ENCODE measurements at places on chromosomes 7 and 10. TPM values are rescaled to one million over a fixed set of nuclear protein-coding genes. Genes with fewer than 3 reads are reported as not detected.

PPP1R17 gene
- not detected for total RNA-seq

NKX2-3 gene
- total RNA-seq, result 2.9 TPM

CDH23 gene
- 28.5 TPM for total RNA-seq

NRG3 gene
- total RNA-seq, result not detected

ATOH7 gene
- total RNA-seq, result not detected

STK31 gene
- total RNA-seq, result 2.3 TPM

ENO4 gene
- total RNA-seq, result 1.0 TPM

ITPRID1 gene
- total RNA-seq, result not detected

GRCh38 chr7:22895140-22895827, 72.6 kb upstream of the TOMM7 start:
- H3K4me3 ChIP-seq, result no peak overlapping the region
- H3K27ac ChIP-seq, result no peak overlapping the region
- H3K36me3 ChIP-seq, result no peaks in the 10 kb centered on the region
- H3K4me1 ChIP-seq, result peaks cover 20% of the 10 kb centered on the region

DNA sequence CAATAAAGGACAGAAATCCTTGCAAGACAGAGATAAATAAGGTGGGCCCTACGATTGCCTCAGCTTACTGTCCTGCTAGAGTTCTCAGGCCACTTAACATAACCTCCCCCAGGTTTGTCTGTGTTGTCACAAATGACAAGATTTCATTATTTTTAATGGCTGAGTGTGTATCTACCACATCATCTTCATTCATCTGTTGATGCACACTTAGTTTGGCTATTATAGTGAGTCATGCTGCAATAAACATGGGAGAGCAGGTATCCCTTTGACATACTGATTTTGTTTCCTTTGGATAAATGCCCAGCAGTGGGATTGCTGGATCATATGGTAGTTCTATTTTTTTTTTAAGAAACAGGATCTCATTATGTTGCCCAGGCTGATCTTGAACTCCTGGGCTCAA, 60.6 kb downstream of the PRTFDC1 start:
- no peak for DNase-seq

DNA sequence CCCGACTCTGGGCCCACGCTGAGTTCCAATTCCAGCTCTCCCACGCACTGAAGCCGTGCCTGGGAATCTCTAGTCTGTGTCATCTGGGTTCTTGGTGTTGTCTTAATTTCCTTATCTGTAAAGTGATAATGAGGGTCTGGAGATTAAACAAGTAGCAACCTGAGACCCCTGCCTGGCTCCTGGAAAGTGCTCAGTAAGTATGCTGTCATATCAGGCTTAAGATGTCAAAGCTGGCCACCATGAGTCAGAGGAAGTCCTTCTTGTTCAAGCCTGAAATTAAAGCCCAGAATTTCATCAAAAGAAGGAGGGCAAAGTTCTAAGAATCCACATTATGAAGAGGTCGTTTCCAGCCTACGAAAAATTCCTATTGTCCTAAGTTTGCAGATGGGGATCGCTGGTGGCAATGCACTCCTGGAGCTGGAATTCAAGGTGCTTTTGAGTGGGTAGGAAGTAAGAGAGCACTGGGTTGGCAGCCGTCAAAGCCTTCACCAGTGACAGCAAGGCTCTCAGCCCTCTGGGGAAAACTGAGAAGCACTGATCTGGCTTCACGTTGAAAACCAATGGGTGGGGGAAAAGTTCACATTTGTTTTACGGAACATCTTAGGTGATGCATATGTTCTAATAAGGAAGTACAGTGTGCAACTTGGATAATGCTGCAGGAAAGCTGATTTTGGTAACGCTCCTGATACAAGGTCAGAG, 50.3 kb upstream of the NCAPG2 start:
- no peak overlapping the region for H3K27ac ChIP-seq
- DNase-seq, result no peak
- peaks cover 14% of the 10 kb centered on the region for H3K36me3 ChIP-seq
- H3K4me3 ChIP-seq, result no peak overlapping the region

- no peak overlapping the region for H3K27ac ChIP-seq
- H3K4me3 ChIP-seq, result no peak overlapping the region
- H3K36me3 ChIP-seq, result no peaks in the 10 kb centered on the region
- H3K27me3 ChIP-seq, result no peaks in the 10 kb centered on the region
Observed at GRCh38 chr7:147145194-147145593, 1028.6 kb downstream of the CNTNAP2 start.

GRCh38 chr10:82922046-82922445, 1047.1 kb downstream of the NRG3 start:
- H3K27me3 ChIP-seq, result no peaks in the 10 kb centered on the region
- H3K36me3 ChIP-seq, result no peaks in the 10 kb centered on the region
- no peaks in the 10 kb centered on the region for H3K4me1 ChIP-seq
- no peak overlapping the region for H3K27ac ChIP-seq
- DNase-seq, result no peak

- DNase-seq, result peak; percentile 86
- H3K27me3 ChIP-seq, result no peaks in the 10 kb centered on the region
- no peak overlapping the region for H3K4me3 ChIP-seq
- H3K27ac ChIP-seq, result peak overlapping the region; percentile 42
- peaks cover 52% of the 10 kb centered on the region for H3K4me1 ChIP-seq
- no peaks in the 10 kb centered on the region for H3K36me3 ChIP-seq
Observed at GRCh38 chr7:105678811-105679495, 97.7 kb upstream of the EFCAB10 start.

DNA sequence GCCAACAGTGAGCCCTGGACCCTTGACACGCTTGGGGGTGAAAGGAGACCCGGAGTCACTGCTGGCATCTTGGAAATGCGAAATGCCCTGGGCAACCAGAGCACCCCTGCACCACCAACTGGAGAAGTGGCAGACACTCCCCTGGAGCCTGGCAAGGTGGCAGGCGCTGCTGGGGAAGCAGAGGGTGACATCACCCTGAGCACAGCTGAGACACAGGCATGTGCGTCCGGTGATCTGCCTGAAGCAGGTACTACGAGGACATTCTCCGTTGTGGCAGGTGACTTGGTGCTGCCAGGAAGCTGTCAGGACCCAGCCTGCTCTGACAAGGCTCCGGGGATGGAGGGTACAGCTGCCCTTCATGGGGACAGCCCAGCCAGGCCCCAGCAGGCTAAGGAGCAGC, 98.5 kb downstream of the TACC2 start:
- no peaks in the 10 kb centered on the region for H3K27me3 ChIP-seq
- H3K4me3 ChIP-seq, result no peak overlapping the region
- no peaks in the 10 kb centered on the region for H3K4me1 ChIP-seq
- no peak for DNase-seq
- H3K27ac ChIP-seq, result no peak overlapping the region
- no peaks in the 10 kb centered on the region for H3K36me3 ChIP-seq

GRCh38 chr7:152173372-152174070, 148.0 kb downstream of the GALNT11 start:
- H3K27ac ChIP-seq, result no peak overlapping the region
- no peaks in the 10 kb centered on the region for H3K27me3 ChIP-seq
- no peaks in the 10 kb centered on the region for H3K4me1 ChIP-seq
- H3K36me3 ChIP-seq, result peaks cover 8% of the 10 kb centered on the region
- no peak overlapping the region for H3K4me3 ChIP-seq

- H3K4me3 ChIP-seq, result no peak overlapping the region
- no peaks in the 10 kb centered on the region for H3K27me3 ChIP-seq
- H3K36me3 ChIP-seq, result no peaks in the 10 kb centered on the region
- no peak overlapping the region for H3K27ac ChIP-seq
- DNase-seq, result no peak
Observed at GRCh38 chr10:66804962-66805361, 120.9 kb upstream of the LRRTM3 start.

GRCh38 chr7:107304636-107305035, 135.8 kb downstream of the HBP1 start:
- H3K4me1 ChIP-seq, result no peaks in the 10 kb centered on the region
- H3K36me3 ChIP-seq, result no peaks in the 10 kb centered on the region
- H3K27me3 ChIP-seq, result no peaks in the 10 kb centered on the region
- DNase-seq, result no peak
- no peak overlapping the region for H3K4me3 ChIP-seq

DNA sequence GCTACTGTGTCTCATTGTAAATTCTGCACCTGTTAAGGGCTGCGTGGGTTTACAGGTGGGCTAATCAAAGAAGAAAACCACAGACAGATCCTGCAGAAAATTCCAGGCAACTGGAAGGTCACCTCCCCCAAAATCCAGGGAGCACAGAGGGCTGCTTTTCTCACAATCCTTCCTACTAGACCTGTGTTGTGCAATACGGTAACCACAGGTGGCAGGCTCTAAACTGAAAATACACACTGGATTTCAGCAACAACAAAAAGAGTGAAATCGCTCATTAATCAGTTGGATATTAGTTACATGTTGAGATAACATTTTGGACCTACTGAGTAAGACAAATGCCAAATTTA, 83.2 kb downstream of the SLC16A9 start:
- no peak overlapping the region for H3K27ac ChIP-seq
- no peak overlapping the region for H3K4me3 ChIP-seq
- H3K36me3 ChIP-seq, result no peaks in the 10 kb centered on the region
- no peak for DNase-seq
- H3K4me1 ChIP-seq, result no peaks in the 10 kb centered on the region

All from body of pancreas (tissue), 4 donors.